Endothelial cell of umbilical vein (primary cell): ENCODE measurements at places on chromosomes 12 and 14. TPM values are rescaled to one million over a fixed set of nuclear protein-coding genes. Genes with fewer than 3 reads are reported as not detected.

DNA sequence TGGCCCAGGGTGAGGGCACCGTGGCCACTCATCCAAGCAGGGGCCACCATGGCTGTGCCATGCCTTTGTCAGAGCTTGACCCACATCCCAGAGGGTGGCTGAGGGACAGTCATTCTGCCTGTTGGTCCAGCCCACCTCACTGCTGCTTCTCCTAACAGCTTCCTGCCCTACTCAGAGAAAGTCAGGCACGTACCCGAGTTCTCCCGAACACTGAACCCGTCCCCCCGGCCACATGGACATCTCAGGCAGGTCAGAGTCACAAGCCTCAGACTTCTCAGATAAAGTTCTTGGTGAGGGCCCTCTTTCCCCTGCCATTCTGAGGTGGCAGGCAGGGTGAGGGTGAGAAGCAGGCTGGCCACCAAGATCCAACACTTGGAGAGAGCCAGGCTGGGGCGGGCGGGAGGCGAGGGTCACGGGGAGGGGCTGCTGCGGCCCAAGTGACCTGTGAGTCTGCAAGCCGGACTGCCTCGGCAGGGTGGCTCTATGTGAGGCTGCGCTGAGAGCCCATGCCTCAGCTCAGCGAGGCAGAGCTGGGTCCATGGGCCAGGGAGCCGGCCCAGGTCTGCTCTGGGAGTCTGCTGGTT is 317.8 kb downstream of the TMEM121 start:
- DNase-seq: no peak

DNA sequence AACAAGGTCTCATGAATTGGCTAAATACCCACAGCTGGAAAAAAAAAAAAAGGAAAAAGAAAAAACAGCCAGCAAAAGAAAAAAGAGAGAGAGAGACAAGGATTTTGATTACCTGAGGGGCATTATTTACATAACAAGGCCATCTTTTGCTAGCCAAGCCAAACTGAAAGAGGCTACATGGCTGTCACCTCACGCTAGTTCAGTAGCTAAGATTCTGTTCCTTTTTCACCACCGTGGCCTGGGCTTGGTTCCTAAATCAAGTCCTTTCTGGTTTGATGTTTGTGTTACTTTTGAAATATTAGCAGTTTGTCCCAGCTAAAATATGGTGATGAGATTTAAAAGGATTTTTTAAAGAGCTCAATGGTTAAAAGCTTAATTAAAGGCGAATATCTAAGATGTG is 2.0 kb upstream of the SDS start:
- DNase-seq: no peak

- DNase-seq: no peak
Measured at GRCh38 chr12:23555825-23556207, 393.7 kb downstream of the SOX5 start.

The ESRRB gene
- not detected in 2 replicates for total RNA-seq

The ETFBKMT gene
- 2.4 and 3.1 TPM in 2 replicates for total RNA-seq

DNA sequence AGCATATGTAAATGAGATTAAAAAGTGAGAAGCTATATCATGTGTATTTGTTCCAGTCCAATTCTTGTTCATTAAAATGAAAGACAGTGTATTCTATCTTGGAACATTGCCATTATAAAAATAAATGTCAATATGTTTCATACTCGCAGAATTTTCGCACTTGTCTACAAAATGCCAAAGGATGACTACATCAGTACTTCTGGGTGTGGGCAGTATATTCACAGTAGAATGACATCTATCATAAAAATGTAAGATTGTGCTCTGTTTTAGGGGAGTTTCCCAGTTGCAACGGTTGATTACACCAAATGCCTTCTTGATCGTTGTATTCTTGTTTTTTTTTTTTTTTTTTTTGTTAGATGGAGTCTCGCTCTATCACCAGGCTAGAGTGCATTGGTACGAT is 292.3 kb upstream of the E2F7 start:
- no peak for DNase-seq

DNA sequence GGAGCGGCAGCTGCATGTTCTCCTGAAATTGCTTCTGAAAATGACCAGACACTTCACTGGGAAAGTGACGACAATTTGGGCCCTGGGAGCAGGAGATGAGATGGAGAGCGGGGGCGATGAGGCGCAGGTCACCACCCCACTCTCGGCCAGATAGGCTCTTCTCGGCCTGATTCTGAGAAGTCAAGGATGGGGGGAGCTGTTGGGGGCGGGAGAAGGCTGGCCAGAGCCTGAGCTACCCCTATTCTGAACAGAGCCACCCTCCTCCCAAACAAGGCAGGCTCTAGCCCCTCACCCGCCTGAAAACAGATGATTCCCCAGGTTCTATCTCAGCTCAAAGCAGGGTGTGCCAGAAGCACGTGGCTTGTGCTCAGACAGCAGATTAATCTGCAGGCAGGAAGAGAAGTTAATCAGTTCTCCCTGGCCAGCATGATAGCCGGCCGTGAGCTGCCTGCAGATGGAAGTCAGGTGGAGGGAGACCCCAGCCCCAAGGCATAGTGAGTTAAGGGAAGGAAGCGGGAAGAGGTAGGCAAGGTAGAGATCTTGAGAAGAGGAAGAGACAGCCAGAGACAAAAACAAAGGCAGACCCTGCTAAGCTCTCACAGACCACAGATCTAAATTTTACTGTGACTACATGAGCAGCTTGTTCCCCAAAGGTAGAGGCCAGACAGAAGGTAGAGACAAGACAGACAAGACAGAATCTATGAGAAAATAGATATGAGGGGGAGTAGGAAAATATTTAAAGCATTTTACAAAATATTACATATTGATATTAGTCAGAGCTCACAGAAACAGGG is 10.9 kb upstream of the TAC3 start:
- DNase-seq: no peak

GRCh38 chr14:52267501-52268278 is at the start of gene PTGDR:
Gene PTGDR (plus strand): TSS chr14:52267698. CDS start chr14:52267815, 117 bp downstream.
- no peak for DNase-seq

DNA sequence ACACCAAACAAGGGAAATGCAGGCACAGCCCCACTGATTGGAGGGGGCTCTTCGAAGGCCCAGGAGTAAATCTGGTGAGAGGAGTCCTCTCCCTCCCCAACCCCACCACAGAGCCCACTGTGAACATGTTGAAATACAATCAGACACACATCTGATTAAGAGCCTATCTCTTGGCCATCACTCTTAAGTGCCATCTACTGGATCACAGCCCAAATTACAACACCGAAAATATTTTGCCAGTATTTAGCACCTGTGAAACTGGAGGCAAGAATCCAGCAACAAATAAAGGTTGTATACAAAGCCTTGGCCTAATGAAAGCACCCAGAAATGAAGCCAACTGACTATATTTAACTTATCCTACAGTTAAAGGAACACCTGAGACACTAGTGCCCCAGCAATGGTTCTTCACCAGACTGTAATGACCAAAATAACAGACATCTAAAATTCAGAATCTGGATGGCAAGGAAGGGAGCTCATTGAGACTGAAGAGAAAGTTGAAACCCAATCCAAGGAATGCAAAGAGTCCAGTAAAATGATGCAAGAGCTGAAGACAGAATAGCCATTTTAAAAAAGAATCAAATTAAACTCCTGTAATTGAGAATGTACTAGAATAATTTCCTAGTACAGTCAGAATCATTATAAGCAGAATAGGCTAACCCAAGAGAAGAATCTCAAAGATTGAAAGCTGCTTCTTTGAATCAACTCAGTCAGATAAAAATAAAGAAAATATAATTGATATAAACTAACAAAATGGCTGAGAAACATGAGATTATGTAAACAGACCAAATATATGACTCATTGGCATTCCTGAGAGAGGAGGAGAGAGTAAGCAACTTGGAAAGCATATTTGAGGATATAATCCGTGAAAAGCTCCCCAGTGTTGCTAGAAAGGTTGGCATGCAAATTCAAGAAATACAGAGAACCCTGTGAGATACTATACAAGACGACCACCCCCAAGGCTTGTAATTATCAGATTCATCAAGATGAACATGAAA is 1117.0 kb downstream of the FLRT2 start:
- no peak for DNase-seq

DNA sequence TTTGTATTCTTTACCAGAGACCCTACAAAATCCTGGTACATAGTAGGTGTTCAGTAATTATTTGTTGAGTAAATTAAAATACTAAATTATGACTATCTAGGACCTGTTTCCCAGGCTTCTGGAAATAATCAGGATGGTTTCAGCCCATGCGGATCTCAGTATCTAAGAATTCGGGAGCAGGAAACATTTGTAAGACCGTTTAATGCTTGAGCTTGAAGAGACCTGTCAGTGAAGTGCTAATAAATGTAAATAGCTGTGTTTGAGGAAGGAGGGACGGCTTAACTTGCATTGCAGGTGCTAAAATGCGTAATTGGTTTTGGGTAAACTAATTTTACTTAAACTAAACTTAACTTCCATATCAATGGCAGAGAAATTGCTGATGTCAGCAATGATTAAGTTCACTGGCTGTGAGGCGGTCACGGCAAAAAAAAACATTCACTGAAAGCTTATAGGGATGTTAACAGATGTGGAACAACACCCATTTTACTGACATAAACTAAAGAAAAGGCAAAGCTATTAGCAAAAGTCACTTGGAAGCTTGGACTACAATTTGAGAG is 28.6 kb upstream of the AEBP2 start:
- DNase-seq: no peak

DNA sequence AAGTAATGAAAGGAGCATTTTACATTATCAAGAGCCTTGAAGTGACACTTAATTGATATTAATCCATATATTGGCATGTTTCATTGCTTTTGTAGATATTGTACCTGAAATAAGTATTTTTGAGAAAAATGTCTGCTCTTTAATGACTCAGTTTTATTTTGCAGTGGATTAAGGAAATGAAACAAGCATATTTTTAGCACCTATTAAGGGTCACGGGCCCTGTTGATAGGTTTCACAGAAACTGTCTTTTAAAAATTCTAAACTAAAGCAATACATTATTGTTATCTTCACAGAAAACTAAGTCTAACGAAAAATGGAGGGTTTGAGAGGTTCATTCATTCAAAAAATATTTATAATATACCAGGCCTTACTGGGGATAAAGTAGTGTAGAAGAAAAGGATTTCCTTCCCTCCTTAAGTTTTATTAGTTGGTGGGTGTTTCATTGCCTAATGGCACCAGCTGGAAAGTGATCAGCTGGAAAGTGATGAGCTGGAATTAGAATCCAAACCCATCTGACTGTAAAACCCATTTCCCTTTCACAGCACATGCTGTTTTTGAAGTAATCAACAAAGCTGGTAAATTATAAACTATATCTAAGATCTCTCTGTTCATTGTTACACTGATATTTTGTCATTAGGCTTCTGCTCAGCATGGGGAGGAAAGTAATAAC is 54.2 kb downstream of the PTPRQ start:
- DNase-seq: no peak
